ENCODE measurements at places on chromosomes 2 and 18. TPM values are rescaled to one million over a fixed set of nuclear protein-coding genes. Genes with fewer than 3 reads are reported as not detected.
A peak's percentile ranks its signal among the peaks of the same experiment; 100 is the strongest.

DNA sequence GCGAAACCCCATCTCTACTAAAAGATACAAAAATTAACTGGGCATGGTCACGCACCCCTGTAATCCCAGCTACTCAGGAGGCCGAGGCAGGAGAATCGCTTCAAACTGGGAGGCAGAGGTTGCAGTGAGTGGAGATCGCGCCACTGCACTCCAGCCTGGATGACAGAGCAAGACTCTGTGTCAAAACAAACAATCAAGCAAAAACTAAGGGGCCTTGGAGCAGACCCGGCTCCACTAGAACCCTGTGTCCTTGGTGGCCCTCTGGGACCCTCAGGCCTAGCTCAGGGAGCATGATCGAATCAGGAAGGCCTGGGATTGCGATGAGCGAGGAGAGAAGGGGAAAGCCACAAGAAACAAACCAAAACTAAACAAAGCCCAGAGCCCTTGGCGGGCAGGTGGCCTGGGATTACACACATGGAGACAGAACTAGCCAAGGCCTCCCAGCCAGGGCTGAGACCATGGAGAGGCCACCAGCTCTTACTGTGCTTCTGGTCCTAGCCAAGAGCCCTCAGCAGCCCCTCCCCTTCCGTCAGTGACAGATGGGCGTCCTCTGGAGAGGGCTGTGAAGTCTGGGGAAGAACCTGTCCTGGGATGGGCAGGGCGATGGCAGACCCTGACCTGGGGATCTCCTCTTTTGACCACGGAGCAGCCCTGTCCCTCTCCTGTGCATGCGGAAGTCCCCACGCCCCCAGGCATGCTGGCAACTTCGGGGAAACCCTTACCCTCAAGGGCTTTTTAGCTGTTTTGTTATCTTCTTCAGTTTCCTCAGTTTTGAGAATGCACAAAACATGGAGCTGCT is 27.4 kb upstream of the CATIP start:
- DNase-seq: no peak

GRCh38 chr2:44925561-44926136 is 15.9 kb upstream of the SIX3 start:
- DNase-seq: no peak

- peak; percentile 55 for DNase-seq
Observed at GRCh38 chr2:110115291-110116032, at the start of gene MALL. TSS of gene MALL (minus strand) at chr2:110115822. CDS start at chr2:110115792, 30 bp downstream.

The CTAGE1 gene
- not detected for total RNA-seq

The CNTNAP5 gene
- 0.03 TPM for total RNA-seq

Measured in cardiac muscle cell (in vitro differentiated cells and primary cell).